ENCODE measurements at places on chromosomes 7 and 10.

GRCh38 chr10:71774916-71775702, 1.8 kb upstream of the VSIR start:
- DNase-seq, result no peak

DNA sequence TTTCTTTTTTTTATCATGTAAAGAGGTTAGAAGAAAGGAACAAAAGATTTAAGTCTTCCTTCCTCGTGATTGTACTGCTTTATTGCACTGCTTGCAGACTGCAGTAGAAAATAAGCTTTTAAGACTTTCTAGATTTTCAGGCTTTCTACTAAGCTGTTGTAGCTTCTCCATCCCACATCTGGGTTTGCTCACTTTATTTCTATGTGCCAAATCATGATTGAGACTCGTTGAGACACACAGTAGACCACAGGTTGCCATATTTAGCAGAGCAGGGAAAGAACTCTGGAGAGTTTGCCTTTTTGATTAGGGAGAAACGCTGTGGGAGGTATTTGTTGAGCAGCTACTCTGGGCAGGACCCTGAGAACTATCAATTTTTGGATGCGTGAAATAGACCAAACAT, 89.2 kb upstream of the BTBD16 start:
- DNase-seq, result no peak

- DNase-seq, result no peak
Measured at GRCh38 chr10:34916314-34916713, 101.2 kb upstream of the PARD3 start.

DNA sequence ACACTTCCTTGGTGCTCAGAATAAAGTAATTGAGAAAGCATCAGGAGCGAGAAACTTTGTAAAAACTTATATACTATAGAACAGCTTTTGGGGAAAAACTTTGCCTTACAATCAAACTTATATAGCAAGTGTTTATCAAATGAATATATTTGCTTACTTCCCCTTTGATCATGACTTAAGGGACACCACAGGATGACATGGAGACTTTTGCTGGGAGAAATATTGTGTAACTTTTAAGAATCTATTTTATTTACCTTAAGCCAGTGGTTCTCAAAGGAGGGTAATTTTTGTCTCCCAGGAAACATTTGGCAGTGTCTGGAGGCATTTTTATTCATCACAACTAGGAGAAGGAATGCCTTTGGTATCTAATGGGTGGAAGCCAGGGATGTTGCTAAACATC, 173.8 kb upstream of the HABP2 start:
- DNase-seq, result no peak

DNA sequence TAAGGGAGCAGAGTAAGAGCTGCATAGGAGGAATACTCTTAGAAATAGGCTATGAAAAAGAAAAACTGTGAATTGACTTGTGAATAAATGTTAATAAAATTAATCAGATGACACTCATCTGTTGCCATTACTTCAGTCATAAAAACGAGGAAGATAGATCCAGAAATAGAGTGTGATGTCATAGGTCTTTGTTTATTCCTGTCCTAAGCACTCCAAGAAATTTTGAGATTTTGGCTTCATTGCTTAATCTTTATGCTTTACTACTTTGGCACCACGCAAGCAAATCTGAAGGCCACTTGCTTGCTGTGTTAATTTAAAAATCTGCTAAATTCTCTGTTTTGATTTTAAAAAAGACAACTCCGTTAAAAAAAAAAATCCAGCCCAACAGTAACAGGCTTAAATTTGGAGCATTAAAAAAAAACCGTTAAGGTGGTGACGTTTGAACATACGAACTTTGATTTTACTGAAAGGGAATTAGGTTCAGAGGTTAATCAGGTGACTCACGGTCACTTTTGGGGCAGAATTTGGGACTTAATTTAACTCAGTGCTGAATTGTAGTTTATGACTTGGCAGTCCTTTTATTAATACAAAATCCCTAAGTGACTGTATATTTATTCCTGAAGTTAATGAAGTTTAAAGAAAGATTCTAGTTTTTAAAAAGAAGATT, 3.4 kb downstream of the IFRD1 start:
- no peak for DNase-seq

DNA sequence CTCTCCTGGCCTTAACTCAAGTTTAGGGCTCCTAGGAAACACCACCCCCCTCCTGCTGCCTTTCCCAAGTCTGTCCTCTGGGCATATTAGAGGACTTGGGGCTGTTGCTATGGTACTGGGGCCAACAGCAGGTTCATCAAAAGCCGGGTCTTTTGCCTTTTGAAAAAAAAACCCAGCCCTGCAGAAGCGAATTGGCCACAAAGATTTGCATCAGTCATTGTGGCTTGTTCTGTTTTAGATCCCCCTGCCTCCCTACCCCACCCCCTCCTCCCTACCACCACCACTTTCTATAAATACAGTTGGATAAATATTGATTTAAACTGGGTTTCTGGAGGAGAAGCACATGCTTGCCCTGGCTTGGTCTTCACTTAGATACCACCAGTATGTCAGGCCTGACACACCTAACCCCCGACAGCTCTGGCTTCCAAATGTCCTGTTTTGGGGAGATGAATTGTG, 7.0 kb downstream of the MXI1 start:
- no peak for DNase-seq

DNA sequence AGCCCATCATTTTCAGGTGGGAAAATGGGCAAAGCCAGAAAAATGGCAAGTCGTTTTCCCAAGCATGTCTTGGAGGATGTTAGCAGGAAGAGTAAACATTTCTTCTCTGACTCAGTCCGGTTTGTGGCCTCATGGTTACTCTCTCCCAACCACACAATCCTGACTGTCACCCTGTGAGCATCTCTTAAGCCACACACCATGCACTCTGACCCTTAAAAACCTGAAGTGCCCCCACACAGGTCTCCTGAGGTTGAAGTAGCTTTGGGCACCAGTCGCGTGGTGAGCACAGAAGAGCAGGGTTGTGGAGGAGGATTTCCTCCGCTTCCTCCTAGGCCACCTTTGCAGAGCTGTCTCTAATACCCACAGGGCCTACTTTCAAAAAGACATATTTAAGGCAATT, 387.3 kb upstream of the NPVF start:
- no peak for DNase-seq

- no peak for DNase-seq
Measured at GRCh38 chr10:127346604-127347003, 150.2 kb upstream of the INSYN2A start.

DNA sequence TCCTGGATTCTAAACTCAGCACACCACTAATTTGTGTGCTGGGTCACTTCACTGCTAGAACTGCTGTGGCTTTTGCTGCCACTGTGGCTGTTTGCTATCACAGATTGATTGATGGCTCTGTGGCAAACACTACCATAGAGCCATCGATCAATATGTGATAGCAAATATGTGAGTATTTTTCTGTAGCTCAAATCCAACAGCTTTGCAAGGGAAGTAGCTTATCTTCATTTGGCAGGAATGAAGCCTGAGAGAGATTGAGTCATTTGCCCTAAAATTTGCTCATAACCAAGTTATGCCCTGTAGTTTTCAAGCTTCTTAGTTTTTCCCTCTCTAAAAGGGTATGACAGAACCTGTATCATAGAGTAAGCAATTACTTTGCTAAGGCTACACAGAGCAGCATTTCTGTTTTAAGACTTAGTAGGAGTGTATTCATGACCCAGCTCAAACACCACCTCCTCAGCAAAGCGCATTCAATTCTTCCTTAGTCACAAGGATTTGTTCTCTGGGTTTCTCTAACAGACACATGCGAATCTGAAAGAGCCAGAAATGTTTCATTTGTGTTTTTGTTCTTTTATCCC, 43.1 kb downstream of the MINPP1 start:
- DNase-seq, result no peak

- DNase-seq, result no peak
Measured at GRCh38 chr7:2760098-2760889, 72.3 kb downstream of the AMZ1 start.

DNA sequence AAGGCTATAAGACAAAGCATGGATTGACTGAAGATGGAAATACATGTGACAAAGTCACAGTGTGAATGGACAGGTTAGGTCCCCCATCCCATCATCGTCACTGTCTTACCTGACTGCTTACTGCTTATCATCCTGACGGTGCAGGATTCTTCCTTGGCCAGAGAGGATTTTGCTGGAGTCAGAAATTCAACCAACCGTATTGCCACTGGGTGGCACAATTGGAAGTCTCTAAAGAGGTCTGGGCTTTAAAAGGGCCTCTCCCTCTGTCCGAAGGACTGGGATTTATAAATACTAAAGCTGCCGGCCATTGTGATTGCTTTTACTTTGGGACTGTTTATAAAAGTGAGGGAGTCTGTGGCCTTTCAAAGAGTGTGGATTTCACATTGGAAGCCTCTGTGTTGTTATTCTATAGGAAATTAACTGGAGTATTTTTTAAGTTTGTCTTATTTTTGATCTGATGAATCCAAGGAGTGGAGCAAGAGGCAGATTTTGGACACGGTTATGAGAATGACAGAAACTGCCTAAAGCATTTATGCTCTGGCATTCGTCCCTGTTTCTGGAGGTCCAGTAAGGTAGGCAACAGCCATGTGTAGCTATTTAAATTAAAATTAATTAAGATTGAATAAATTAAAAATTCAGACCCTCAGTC, 113.3 kb upstream of the CREB5 start:
- no peak for DNase-seq

GRCh38 chr10:123995461-123996131, 97.8 kb downstream of the CHST15 start:
- DNase-seq, result no peak

- DNase-seq, result no peak
Measured at GRCh38 chr10:49187044-49187484, 1.1 kb downstream of the TMEM273 start.

DNA sequence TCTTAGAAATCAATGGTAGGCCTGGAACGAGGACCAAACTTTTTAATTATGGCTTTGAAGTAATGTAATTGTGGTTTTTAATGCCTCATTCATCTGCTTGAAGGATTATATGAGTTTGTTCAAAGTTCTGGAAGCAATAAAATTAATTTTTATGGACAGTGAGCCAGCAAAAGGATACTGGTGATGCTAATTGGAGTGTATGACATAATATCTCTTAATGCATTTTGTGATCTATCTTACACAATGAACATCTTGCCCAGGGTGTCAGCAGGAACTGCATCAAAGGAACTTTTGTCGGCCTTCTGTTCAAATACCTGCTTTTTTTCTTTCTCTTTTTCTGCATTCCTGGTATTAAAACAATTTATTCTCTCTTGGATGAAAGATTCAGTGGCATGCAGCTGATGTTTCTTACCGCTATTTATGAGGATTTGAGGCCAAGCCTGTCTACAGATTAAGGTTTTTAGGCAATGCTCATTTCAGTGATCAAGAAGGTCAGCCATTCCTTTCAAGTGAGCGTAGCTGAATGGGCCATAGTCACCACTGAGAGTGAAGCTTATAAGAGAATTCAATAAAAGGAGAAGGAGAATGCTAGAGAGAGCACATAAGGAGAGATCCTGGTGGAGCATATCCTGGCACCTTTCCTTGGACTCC, 974.8 kb downstream of the SORCS3 start:
- no peak for DNase-seq

DNA sequence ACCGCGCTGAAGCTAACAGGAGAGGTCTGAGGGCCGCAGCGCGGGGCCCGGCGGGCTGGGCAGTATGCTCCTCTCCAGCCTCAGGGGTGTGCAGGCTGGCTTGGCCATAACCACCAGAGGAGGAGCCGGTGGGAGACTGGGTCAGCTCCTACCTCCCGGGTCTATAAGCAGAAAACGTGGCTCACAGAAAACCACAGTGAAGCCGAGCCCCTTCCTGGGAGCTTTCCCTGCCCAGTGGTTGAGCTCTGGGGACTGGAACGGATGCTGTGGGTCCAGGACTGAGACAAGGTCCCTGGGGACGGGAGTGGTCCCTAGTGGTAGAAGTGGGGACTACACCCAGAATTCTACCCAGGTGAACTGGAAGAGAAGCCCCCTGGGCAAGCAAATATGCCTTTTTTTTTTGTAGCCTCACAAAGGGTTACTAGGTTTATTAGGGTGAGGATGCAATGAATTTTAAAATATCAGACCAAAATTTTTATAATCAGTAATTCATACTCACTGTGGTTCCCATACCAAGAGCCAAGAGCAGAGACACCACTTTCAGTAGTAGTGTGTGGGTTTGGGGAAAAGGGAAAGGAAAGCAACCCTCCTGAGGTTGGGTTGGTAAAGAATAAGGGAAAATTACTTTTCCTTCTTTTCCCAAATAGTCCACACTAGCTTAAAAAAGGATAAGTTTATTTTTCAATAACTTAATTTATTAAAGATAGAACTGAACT, 67.9 kb upstream of the PRKCQ start:
- no peak for DNase-seq

DNA sequence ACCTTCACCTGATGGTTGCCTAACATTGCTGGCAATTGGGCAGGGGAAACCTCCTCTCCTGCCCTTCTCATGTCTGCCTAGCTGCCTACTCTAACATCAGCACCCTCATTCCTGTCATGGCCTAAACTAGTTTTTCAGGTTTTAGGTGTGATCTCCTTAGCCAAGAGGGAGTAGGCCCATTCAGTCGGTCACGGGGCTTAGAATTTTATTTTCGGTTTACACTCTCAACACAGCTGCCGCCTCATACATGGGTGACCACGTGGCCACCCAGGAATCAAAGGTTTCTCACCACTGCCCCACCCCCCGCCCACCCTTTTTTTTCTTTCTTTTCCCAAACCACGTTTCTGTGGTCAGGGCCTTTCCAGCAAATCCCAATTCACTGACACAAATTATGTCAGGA, 97.2 kb downstream of the RALA start:
- DNase-seq, result no peak

DNA sequence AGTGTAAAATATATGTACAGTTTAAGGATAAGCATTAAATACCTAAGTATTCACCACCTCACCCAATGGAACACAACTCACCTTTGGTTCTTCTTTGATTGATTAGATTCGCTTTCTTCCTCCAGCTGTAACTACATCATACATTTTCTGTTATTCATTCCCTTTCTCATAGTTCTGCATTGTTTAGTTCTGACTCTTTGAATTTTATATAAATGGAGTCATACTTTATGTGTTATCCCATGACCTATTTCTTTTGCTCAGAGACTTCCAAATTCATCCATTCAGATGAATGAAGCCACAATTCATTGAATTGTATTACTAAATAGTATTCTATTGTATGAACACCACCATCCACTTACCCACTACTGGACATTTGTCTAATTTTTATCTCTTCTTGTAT, 12.3 kb downstream of the THNSL1 start:
- DNase-seq, result no peak

DNA sequence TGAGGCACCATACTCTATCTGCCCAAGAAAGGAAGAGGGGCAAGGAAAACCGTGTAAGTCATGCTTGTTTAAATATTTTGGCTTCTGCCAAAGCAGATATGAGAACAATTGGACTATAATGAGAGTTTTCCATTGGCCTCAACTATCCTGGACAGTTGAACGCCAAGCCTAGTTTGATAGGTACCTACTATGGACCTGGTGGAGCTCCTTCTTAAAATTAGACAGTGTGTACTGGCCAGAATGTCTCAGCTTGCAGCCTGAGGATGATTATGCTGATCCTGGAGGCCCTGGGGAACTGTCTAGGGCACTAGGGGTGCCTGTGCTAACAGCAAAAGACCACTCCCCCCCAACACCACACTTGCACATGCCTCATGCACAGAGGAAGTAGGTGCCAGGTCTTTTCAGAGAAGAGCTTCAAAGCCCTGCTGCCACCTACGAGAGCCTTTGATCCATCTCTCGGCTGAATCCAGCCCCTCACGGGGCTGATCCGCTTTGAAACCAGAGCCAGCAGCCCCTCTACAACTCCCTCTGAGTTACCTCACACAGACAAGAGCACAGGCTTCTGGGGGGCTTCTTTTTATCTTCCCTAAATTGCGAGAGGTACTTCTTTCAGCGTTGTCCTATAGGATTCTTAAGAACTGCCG, 473.8 kb upstream of the GALNT17 start:
- DNase-seq, result no peak

- no peak for DNase-seq
Measured at GRCh38 chr7:107232568-107233090, 63.8 kb downstream of the HBP1 start.

GRCh38 chr10:124305984-124306383, 112.7 kb downstream of the OAT start:
- no peak for DNase-seq

Data from T-cell (primary cell).